Upper lobe of left lung (tissue), 6 donors: ENCODE measurements at places on chromosomes 1 and 21. TPM values are rescaled to one million over a fixed set of nuclear protein-coding genes. Genes with fewer than 3 reads are reported as not detected.

DNA sequence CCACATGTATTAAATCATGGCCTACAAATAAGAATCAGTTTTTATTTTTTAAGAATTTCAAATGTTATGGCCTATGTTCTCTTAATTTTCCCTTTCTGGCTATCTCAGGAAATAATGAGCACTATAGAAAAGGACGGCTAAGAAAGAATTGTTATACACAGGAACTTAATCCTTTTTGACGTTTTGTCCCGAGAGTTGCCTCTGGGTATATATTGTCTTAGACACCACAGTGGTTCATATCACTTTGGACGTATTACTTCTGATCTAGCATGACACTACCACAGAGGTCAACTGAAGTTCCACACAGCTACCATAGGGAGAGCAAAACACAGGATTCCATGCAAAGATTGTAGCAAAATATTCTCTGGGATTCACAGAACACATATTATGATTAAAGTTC lies 307.6 kb downstream of the VAV3 start:
- DNase-seq, result no peak

- DNase-seq, result no peak
Observed at GRCh38 chr1:67791686-67792085, 41.6 kb downstream of the GNG12 start.

GRCh38 chr1:196309386-196309785 lies 298.9 kb downstream of the KCNT2 start:
- DNase-seq, result no peak

GRCh38 chr1:211639475-211640300 lies 35.7 kb downstream of the NEK2 start:
- no peak for DNase-seq

Gene GPATCH3
- total RNA-seq, result 9.4 TPM
